ENCODE measurements at places on chromosomes 7 and 10.

- DNase-seq: no peak
Measured at GRCh38 chr7:35728412-35729060, 33.6 kb upstream of the HERPUD2 start.

DNA sequence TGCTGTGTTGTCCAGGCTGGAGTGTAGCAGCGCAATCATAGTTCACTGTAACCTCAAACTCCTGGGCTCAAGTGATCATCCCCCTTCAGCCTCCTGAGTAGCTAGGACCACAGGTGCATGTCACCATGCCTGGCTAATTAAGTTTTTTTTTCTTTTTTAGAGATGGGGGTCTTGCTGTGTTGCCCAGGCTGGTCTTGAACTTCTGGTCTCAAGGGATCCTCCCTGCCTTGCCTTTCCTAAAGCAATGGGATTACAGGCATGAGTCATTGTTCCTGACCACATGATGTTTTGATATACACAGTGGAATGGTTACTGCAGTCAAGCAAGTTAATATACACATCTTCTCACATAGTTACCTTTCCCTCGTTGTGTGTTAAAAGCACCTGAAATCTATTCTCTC is 140.3 kb downstream of the GPR85 start:
- no peak for DNase-seq

DNA sequence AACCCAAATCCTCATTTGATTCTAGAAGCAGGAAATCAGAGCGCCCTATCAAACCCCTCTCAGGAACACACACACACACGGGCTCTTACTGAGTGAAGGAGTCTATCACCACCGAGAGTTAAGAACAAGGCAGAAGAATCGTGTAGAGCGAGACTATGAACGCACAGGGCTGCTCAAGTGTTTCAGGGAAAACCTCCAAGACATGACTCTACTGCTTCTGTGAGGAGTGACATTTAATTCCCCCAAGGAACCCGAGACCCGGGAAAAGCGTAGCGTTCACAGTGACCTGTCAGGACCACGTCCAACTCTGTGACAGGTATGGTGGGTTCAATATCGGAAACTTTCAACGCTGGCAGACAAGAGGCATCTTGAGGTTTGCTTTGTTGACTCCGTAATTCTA is 21.6 kb downstream of the PITRM1 start:
- DNase-seq: no peak

DNA sequence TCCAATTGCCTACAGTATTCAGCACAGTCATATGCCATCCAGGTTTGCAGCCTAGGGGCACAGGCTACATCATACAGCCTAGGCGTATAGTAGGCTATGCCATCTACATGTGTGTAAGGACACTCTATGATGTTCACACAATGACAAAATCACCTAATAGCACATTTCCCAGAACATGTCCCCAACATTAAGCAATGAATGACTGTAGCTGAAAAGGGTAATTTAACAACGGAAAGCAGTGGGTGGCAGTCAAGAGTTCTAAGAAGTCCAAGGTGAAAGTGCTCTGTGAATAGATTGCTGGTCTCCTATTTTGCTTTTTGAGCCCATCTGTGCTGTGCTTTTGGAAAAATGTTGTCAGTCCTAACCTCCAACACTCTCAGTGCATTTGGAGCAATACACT is 162.6 kb downstream of the KLF6 start:
- DNase-seq: no peak

- DNase-seq: no peak
Measured at GRCh38 chr10:66321723-66322665, 603.8 kb upstream of the LRRTM3 start.

DNA sequence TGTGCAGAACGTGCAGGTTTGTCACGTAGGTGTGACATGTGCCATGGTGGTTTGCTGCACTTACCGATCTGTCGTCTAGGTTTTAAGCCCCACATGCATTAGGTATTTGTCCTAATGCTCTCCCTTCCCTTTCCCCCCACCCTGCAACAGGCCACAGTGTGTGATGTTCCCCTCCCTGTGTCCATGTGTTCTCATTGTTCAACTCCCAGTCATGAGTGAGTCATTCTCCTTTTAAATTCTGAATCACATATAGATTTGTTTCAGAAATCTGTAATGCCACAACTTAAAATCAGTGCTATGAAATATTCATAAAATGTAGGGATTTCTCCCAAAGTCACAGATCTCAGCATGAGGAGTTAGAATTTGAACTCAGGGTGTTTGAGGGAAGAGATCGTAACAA is 552.5 kb upstream of the MBL2 start:
- DNase-seq: no peak

GRCh38 chr10:45553613-45554012 is 119.0 kb downstream of the ZFAND4 start:
- DNase-seq: no peak

DNA sequence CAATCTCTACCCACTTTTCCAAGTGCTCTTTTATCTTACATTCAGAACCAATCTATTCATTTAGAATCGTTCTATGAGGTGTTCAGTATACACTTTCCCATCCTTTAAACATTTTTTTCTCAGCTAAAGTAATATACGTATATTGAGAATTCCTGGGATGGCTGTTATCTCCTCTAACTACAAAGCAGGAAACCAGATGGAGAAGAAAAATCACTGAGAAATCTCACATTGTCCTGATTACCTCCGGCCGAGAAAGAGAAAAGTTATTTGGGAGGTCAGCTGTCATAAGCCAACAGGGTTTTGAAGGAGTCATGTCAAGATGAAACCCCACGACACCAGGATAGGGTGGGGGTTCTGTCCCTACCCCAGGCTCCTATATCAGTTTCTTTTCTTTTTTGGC is 99.2 kb upstream of the KDM7A start:
- DNase-seq: no peak
